ENCODE measurements at places on chromosomes 2 and 18.

DNA sequence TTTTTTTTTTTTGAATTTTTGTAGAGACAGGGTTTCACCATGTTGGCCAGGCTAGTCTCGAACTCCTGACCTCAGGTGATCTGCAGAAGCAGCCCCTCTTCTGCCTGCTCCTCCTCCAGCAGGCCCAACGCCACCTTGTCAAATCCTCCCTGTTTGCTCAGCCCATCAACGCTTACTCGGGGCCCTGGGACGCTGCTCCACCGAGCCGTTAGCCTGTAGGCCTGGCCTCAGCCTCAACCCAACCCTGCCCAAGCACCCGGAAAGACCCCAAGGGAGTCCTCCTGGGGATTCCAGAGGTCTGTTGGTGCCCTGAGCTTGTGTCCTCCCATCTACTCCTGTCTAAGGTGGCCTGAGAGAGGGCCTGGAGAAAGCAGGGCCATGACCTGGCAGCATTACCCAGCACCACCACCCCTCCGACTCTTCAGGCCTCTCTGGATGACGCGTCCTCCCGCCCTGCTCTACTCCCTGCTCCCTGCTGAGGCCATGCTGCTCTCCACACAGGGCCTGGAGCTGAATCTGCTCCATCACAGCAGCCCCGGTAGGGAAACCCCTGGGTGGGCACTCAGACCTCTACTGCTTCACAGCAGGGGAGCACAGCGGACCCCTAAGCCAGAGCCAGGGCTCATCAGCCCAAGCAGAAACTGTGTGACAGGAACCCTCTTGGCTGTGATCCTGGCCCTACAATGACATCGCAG lies 3.2 kb downstream of the STK25 start:
- DNase-seq = no peak

GRCh38 chr18:68456985-68457384 lies 257.9 kb downstream of the TMX3 start:
- DNase-seq = no peak

GRCh38 chr2:135663148-135663700 lies 78.4 kb upstream of the UBXN4 start:
- DNase-seq = no peak

DNA sequence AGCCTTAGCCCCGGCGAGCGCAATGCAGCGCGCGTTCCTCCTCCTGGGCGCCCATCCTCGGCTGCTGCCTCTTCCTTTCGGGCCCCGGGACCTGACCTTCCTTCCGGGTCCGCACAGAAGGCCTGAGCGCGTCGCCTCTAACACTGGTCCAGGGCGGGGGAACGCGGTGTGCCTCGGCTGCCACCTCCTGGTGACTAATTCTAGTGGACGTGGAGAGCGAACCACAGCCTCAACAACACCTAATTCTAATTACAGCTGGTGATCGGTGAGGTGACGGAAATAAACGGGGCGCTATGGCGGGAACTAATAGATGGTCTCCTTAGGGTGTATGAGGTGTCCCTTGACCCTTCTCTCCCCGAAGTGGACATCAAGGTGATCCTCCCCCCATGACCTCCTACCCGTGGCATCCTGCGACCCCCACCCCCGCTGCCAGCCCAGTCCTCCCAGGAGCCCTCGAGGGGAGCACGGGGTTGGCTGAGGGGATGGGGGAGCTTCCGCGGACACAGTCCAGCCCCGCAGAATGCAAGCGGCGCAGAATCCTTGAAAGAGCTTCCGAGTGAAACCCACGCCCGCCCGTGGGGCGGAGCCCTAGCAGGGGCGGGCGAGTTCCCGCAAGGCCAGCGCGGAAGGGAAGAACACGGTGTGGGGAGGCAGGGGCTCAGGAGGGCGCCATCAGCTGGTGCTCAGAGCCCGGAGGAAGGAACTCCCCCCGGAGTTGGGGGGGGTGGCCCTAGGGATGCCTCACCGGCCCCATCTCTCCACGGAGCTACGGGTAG lies 12.8 kb upstream of the HMSD start:
- peak; percentile 51 for DNase-seq

- DNase-seq = no peak
These were observed 121.6 kb upstream of the MSH6 start for GRCh38 chr2:47661310-47661709.

- DNase-seq = no peak
These were observed 570.9 kb downstream of the CMPK2 start for GRCh38 chr2:6294791-6295190.

DNA sequence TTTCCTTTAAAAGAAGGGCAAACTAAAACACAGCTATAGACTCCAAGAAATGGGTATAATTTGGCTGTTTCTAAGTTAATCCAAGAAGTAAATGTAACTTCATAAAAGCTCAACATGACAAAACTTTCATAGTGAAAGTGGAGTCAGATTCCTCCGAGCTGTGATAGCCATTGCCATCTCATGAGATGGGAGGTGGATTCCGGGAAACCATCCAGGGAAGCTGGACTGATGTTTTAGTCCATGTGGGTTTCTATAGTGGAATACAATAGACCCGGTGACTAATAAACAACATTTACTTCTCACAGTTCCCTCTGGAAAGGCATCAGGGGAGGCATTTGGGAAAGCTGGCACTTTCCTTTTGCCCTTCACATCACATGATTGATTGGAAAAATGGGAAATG lies 10.0 kb upstream of the LAPTM4A start:
- DNase-seq = no peak

- no peak for DNase-seq
These were observed 52.8 kb upstream of the PMAIP1 start for GRCh38 chr18:59846814-59847490.

GRCh38 chr2:45484965-45485364 lies 126.1 kb downstream of the SRBD1 start:
- DNase-seq = no peak

DNA sequence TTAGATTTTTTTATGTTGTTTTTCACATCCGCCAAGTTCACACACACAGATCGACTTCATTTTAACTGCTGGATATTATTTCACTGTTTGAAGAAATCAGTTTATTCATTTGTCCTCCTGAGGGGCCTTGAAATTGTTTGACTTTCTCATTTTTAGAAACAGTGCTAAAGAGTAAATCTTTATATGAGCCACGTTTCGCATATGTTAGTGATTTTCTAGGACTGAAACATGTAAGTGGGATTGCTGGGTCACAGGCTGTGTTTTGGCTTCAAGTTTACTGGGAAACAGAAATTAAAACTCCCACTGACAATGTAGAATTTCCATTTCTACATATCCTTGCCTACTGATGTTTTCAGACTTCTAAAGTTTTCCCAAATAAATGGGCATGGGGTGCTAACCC lies 363.8 kb downstream of the NCKAP5 start:
- DNase-seq = no peak

- DNase-seq = no peak
These were observed 65.8 kb downstream of the CCDC138 start for GRCh38 chr2:108852375-108852774.

- no peak for DNase-seq
These were observed 69.5 kb downstream of the HNRNPLL start for GRCh38 chr2:38533180-38533579.

- DNase-seq = no peak
These were observed 16.3 kb downstream of the SLC8A1 start for GRCh38 chr2:40435426-40436092.

GRCh38 chr18:52408800-52409302 lies 68.9 kb downstream of the DCC start:
- no peak for DNase-seq

DNA sequence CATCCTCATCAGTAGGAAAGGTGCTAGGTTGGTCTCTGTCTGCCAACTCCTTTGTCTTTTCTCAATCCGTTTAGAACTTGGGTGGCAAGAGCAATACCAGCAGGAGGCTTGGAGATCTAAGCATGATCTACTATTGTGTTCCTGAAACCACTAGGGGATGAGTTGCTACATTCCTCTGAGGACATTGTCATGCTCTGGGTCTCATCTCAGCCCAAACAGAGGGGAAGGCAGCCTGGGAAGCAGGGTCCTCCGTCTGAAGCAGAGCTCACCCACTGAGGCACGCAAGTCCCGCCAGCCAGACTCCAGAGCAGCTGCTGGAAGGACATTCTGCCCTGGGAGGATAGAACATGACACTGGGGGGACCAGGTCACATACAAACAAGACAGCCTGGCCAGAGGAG lies 162.9 kb downstream of the MTCL1 start:
- no peak for DNase-seq

DNA sequence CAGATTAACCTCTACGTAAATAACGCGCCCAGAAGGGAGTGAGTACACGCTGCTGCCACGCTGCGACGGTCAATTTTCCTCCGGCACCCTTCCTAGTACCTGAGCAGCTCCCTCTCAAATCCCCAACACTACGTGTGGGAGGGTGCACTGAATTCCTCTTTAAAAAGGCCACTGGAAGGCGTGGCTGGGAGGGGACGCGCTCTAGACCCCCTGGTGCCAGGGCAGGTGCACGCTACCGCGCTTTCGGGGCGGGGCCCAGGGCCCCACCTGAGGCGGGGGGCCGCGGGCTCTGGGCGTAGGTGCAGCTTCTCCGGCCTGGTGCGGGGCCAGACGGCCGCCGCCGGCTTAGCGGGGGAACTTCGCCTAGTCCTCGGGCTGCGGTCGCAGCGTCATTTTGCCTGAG lies 668 bp upstream of the ANKRD12 start:
- no peak for DNase-seq

GRCh38 chr2:95001051-95001562 lies 24.4 kb upstream of the MAL start:
- DNase-seq = no peak

- no peak for DNase-seq
These were observed 432.1 kb downstream of the LPIN1 start for GRCh38 chr2:12178289-12179080.

DNA sequence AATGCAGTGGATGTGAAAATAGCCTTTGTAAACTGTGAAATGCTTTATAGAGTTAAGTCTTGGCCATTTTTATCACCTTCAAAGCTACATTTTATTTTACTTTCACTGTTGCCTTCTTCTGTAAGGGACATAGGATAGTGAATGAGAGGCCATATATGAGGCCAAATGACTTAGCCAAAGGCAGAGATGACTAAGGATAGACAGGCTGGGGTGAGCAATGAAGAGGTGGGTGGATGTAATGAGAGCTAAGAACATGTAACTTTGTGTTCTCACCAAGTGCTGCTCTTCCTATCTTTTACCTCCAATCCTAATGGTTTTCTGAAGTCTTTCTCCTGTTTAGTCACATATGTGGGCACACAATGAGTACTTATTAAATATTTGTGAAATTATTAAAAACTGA lies 101.9 kb downstream of the MBD5 start:
- no peak for DNase-seq

- DNase-seq = peak; percentile 61
These were observed 258.5 kb downstream of the TWIST2 start for GRCh38 chr2:239106314-239106908.

- no peak for DNase-seq
These were observed 117.0 kb downstream of the ZBTB7C start for GRCh38 chr18:48292229-48292628.

DNA sequence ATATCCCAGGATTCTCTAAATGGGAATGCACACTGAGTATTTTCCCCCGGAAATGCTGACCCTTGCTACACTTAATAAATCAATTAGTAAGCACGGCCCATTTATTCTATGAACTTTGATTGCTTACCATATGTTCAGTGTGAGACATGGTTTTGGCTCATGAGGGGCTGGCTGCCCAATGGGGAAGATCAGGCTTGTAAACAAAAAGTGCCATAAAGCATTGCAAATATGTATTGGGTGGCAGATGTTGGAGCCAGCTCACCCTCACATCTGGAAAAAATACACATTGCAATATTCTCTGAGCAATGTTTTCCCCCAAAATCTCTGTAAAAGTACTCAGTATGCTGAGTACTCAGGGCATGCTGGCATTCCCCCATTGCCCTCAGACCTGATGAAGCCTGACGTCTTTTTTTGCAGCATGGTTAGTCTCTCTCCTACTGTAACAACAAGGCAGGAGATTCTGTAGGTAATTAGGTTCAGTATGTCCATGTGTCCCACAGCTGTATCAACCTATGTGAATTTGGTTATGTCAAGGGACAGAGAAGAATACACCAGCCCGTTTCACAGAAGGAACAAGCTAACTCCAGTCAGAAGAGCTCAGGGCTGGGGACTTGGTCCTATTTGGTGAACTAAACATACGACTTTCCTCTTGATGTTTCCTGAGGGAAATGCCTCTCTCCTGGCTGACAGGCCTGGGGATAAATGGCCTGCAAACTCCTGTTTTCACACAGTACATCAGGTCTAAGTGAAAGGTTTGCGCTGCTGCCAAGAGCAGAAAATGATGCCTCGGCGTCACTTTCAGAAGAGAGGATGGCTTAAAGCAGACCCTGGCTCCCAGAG lies 202.4 kb downstream of the INSIG2 start:
- no peak for DNase-seq

GRCh38 chr18:76390452-76391035 lies 104.5 kb downstream of the ZNF516 start:
- no peak for DNase-seq

DNA sequence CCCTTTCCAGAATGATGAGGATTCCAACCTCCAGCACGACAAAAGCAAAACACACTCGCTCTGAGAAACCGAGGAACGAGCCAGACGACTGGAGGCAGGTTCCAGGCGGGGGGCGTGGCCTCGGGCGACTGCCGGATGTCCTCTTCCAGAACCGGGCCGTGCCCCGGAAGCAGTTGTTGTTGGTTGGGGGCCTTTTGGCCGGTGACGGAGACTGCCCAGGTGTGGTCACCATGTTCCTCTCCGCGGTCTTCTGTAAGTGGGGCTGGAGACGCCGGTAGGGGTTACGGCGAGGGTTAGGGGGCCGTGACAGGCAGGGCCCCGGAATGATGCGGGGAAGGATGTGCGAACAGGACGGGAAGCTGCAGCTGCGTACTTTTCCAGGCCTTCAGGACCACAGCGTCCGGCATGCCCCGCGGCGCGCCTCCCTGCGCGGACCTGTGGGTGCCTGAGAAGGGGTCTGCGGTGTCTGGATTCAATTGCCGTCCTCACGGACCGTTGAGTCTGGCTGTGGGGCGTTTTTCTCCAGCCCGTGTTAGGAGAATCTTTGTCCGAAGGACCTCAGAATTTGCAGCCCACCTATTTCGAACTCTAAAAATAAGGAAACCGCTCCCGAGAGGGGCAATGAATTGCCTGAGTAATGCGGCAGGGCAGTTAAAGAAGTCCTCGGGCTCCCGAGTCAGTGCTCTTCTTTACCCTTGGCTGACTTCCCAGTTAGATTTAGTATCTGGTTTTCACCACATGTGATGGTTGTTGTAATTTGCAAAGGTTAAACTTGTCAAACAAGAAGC lies at the start of gene MRPL33:
Gene MRPL33 (plus strand): TSS at position 172 of the 788 bp plus-strand sequence. CDS start 59 bp downstream, at position 231.
- DNase-seq = peak; percentile 93

GRCh38 chr2:147438882-147439281 lies 405.9 kb upstream of the ACVR2A start:
- DNase-seq = no peak

GRCh38 chr2:233072838-233073237 lies 12.7 kb downstream of the INPP5D start:
- DNase-seq = no peak

GRCh38 chr2:190809876-190810525 lies 70.6 kb upstream of the GLS start:
- no peak for DNase-seq

- no peak for DNase-seq
These were observed 17.2 kb upstream of the KLHL29 start for GRCh38 chr2:23367760-23368159.

- DNase-seq = no peak
These were observed 35.4 kb upstream of the AGFG1 start for GRCh38 chr2:227436436-227437174.

- DNase-seq = no peak
These were observed 495.2 kb upstream of the MEIS1 start for GRCh38 chr2:65939687-65940086.

GRCh38 chr2:42456126-42456839 lies 37.5 kb downstream of the KCNG3 start:
- no peak for DNase-seq
